ENCODE measurements at places on chromosomes 2 and 18.

DNA sequence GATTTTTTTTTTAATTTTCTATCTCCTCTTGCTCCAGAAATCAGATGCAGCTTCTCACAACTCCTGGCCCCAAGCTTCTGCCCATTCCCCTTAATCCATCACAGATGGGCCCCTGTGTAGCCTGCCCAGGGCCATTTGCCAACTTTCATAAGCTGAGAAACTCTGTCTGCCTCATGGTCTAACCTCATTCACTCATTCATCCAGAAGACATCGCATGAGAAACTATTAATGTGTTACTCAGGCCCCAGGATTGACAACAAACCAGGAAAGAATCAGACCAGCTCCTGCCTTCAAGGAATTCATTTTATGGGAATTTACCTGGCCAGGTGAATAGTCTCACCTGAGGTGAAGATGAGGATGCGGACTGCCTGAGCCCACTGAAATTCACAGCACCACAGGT, 35.0 kb downstream of the SLC14A2 start:
- DNase-seq, result no peak

- no peak for DNase-seq
Measured at GRCh38 chr2:54579682-54580620, 123.8 kb downstream of the SPTBN1 start.

DNA sequence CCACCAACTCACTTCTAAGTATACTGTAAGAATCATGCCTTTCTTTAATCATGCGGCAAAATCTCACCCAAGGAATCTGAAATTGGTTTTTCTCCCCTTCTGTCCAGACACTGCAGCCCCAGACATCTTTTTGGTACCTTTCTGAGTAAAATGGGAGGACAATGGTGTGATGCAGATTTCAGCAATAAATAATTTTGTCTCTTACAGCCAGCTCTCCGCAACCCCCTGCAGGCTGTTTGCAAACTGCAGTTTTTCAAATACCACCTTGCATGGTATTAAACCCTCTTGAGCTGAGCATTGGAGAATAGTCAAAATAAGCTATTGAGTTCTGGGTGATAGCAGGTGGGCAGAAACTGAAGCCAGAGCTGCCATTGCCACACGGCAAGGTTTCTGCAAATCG, 32.2 kb downstream of the GPR39 start:
- DNase-seq, result peak; percentile 27

DNA sequence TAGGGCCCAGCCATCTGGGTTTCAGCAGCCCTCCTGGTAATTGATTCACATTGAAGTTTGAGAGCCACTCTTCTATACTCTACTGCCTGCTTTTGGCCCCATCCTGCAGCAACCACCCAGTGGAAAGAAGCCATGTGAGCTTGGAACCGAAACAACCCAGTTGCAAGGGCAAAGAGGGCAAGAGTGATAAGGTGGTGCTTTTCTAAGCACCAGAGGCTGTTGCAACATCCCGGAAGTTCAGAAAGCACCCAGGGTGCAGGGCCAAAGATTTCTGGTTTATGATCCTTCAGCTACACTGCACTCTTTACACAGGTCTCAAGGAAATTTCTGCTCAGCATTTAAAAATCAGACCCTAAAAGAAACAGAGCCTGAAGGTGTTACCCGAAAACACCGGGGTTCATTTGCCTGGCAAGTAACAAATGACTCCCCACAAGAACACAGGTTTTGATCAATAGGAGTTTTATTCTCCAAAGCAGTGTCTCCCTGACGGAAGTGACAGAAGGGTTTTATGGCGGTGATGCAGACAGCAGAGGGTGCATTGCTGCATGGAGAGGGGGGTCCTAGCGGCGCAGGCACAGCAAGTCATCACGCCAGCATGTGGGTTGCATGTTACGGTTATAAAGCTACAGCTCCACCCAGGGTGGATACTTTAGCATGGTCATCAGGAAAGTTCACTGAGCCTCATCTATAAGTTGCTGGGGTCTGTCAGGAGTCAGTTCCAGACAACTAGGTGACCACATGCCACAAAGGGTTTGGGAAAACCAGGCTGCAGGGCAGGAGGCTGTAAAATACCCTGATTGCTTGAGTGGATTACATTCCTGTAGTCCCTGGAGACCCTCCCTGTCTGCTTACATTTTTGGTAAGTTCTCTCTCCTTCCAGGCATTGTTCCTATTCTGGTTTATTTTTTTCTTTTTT, 28.8 kb upstream of the TMEM37 start:
- no peak for DNase-seq

DNA sequence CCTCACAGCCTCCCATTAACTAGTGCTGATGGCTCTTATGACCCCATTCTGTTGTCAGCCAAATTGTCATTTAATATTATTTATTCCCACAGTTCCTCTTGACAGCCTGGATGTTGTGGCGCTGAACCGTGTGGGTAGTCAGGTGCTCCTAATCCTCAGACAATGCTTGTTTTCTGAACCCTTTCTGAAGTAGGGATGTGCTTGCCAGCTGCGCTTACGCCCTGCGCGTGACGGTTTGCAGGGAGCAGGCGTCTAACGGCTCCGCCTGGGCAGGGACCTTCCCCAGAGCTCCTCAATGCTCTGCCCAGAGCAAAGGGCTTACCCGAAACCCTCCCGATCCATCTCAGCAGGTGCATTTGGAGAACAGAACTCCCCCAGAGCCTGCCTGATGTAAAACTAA, 358.2 kb upstream of the MYT1L start:
- DNase-seq, result no peak

GRCh38 chr2:74560591-74560990, 6.1 kb downstream of the DOK1 start:
- DNase-seq, result peak; percentile 81

GRCh38 chr2:2672249-2672648, 341.2 kb upstream of the MYT1L start:
- no peak for DNase-seq

DNA sequence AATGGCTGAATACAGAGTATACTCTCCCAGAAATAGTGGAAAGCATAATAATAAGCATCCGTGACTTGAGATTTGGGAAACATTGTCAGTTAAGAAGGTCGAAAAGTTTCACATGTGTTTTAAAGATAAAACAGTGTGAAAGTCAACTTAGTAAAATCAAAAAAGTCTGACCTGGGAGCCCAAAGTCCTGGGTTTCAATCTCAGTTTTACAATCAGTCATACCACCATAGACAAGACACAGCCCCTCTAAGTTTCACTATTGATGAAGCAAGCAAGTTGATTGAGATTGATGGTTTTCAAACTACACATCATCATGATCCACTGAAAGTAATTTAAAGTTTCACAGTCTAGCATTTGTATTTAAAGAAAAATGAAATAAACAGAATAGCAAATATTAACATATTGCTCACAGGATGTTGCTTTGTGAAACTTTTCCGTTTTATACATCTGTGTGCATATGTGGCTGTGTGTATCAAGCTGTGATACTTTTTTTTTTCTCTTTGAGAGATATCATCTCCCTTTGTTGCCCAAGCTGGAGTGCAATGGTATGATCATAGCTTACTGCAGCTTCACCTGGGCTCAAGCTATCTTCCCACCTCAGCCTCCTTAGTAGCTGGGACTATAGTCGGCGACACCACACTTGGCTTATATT, 71.1 kb downstream of the PIK3C3 start:
- no peak for DNase-seq

GRCh38 chr2:184047536-184047935, 550.8 kb upstream of the ZNF804A start:
- no peak for DNase-seq

DNA sequence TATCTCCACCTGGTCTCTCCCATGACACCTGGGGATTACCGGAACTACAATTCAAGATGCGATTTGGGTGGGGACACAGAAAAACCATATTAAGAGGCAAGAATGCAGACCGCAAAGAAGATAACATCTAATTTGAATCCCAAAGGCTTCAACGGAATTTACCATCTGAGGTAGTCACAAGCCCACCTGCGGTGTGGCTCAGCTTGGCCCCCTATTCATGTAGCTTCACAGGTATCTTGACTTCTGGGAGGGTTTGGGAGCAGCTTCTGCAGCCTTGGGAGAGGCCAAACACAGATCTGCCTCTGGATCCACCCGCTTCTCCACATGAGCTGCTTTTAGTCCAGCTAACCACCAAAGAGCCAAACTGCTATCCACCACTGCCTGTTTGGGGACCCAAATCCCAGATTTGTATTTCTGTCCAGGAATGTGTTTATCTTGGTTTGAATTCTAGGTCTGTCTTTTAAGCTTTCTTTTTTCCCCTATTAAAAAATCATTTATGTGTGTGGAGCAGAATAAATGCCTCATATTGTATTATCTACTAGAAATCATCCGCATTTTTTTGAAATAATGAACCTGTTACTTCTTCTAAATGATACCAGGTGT, 247.6 kb downstream of the DLGAP1 start:
- DNase-seq, result no peak

DNA sequence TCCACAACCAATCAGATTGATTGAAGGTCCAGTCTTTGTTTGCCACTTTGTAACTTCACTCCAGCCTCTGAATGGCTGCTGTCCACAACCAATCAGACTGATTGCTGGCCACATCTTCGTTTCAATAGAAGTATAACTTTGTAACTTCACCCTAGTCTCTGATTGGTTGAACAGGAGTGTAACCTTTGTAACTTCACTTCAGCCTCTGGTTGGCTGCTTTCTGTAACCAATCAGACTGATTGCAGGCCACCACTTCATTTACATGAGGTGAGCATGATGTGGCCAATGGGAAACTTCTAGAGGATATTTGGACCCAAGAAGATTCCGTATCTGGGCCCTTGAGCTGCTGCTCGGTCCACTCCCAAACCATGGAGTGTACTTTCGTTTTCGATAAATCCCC, 16.9 kb upstream of the ALPP start:
- no peak for DNase-seq

DNA sequence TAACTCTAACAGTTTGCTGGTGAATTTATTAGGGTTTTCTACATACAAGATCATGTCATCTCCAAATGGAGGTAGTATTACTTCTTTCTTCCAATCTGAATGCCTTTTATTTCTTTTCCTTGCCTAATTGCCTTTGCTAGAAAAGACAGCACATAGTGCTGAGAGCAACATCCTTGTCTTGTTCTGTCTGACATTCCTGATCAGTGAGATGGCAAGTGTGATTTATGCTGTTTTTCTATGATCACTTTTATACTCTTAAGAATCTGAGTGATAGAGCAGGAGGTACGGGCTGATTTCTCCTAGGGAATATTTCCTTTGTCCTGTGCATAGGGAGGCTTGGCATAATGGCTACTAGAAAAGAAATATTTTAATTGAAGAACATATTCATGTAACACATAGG, 17.3 kb downstream of the LYPD6B start:
- DNase-seq, result peak; percentile 56

GRCh38 chr2:8312861-8313830, 368.7 kb upstream of the ID2 start:
- DNase-seq, result peak; percentile 21

GRCh38 chr18:25306671-25307070, 45.3 kb downstream of the ZNF521 start:
- DNase-seq, result no peak

DNA sequence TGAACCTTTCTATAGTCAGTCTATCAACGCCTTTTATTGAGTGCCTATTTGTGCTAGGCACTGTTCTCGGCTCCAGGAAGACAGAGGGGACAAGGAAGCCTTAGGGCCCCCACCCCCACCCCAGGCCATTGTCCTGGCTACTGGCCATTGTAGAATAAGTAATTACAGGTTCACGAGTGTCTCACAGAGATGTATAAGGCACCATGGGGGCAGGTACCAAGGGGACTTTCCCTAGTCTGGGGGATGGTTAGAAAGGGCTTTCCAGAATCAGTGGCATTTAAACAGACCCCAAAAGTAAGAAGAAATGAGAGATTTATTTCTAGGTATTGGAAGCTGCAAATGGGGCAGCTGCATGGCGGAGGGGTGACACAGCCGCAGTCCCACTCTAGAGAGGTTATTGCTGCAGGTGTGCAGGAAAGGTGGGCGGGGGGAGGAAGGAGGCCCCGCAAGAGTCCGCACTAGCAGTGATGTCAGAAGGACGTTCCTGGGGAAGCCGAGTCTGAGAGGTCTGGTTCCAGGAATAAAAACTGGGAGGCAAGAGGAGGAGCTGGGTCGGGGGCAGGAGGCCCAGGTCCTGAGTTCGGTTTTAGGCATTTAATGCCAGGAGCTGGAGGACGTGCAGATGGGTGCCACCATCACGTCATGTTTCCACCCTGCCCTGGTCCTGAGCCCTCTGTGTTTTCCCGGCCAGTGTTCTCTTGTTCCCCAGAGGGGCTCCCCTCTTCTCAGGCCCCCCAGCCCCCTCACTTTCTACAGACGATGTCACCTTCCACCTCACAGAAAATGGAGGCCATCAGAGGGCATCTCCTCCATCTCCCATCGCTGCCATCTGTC, 30.5 kb downstream of the FOSL2 start:
- no peak for DNase-seq

DNA sequence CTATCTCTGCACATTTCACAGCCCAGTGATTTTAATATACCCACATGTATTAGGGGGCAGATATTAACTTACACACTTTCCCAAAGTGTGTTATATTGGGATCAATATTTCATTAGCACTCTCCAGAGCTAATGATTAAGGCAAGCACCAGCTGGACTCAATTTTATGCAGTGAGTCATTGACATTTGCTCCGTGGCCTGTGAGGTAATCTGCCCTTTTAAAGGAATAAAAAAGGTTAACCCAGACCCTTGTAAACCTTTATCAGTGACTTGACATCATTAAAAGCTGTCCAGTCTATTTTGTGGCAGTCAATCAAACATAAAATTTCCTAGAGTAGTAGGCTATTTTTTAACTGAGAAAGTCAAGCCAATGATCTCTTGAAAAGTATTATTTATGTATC, 1870.4 kb upstream of the CELF4 start:
- DNase-seq, result peak; percentile 54

GRCh38 chr2:54408288-54408687, 47.8 kb upstream of the SPTBN1 start:
- DNase-seq, result no peak

DNA sequence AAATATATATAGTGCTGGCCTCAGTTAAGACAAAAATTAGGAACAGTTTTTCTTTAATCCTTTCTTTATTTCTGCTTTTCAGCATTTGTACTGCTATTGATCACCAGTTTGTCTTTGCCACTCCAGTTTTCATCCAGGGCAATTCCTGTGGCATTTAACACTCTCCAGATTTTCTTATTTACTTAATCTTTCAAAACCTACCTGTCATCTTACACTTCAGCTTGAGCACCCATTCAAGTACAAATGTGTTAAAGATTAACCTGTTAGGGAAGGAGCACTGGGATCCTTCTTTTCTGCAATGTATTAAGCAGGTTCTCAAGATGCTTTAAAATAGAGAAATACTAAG, 101.8 kb upstream of the SCN1A start:
- DNase-seq, result no peak
